Right ventricle myocardium superior (tissue), 1 donor: ENCODE measurements at places on chromosomes 4 and X. TPM values are rescaled to one million over a fixed set of nuclear protein-coding genes. Genes with fewer than 3 reads are reported as not detected.
A peak's percentile ranks its signal among the peaks of the same experiment; 100 is the strongest.

The NXF2 gene
- not detected for total RNA-seq

GRCh38 chr4:101475246-101475645 is 127.9 kb upstream of the PPP3CA start:
- no peak for DNase-seq

GRCh38 chr4:184280137-184280536 is 62.5 kb upstream of the ENPP6 start:
- DNase-seq = no peak

DNA sequence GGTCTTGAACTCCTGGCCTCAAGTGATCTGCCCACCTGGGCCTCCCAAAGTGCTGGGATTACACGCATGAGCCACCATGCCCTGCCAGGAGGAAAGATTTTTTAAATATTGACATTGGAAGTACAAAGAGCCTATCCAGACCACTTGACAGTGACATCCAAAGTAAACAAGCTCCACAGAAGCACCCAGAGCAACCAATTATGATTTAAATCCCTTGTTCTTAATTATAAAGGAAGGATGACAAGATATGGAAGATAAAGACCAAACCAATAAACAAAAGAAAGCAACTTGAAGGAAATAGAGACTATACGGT is 27.7 kb upstream of the RPL34 start:
- DNase-seq = no peak

GRCh38 chrX:65601530-65602220 is 65.8 kb upstream of the MSN start:
- peak; percentile 87 for DNase-seq

The GLRA3 gene
- total RNA-seq = not detected

DNA sequence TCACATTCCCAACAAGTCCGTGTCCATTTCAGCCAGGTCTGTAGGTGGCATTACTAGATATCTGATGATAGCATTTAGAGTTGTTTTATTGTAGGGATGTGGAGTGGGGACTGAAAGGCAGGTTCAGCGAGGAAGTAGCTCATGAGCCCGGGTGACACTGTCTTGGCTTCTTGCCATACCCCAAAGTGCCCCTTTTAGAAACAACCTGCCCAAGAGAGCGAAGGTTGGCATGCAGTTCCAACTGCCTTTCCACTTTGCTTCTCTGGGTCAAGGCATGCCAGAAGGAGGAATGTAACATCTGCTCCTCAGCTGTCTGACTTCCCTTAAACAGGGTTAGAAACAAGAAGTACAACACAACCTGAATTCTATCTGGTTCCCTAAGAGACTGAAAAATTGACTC is 9.0 kb downstream of the GRIA3 start:
- DNase-seq = no peak

The CFAP99 gene
- not detected for total RNA-seq

The ARHGAP36 gene
- not detected for total RNA-seq

GRCh38 chr4:154743683-154744340 is at the start of gene LRAT:
Gene LRAT (plus strand): TSS chr4:154744000. CDS start chr4:154744327, 327 bp downstream.
- peak; percentile 56 for DNase-seq

The TRPC5OS gene
- not detected for total RNA-seq

The FUNDC2 gene
- total RNA-seq = 366 TPM

- DNase-seq = no peak
Observed at GRCh38 chr4:8672486-8672885, 79.9 kb downstream of the CPZ start.

GRCh38 chr4:7763788-7764187 is 175.9 kb downstream of the AFAP1 start:
- DNase-seq = peak; percentile 3

The HTN1 gene
- total RNA-seq = not detected

DNA sequence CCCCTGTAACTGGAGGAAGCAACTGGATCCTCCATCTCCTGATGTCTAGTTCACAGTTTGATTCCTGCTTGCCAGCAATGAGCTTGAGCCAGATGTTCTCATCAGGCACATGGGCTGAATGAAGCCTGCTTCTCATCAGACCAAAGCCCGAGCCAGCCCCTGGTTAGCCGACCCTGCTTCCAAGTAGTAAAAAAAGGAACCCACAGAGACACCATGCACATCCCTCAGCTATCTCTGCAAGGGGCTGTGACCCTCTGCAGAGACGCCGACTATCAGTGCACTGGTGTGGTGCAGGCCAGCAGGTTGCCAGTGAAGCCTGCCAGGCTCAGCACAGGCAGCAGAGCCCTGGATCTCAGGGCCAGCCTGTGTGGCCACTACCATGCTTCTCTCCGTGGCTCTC is 2.8 kb downstream of the DCTD start:
- DNase-seq = no peak

DNA sequence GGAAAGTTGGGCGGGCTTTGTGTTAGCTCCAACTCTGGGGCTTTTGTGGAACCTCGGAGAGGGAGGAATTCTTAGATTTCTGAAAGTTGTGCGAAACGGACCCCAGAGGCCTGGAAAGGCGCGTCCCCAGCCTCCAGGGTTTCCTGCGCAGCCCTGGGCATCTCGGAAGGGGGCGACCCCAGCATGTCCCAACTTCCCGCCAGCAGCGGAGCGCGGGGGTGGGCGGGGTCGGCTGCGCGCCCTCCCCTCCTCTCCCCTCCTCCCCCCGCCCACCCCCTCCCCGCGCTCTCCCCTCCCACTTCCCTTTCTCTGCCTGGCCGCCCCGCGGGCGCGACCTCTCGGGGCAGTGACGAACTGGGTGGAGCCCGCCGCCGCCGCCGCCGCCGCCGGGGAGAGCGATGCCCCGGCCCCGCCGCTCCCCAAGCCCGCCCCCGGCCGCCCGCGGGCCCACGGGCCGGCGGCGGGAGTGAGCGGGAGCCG is 16.8 kb downstream of the PTTG2 start:
- DNase-seq = peak; percentile 91

GRCh38 chr4:66433706-66434105 is 763.4 kb upstream of the EPHA5 start:
- DNase-seq = no peak

DNA sequence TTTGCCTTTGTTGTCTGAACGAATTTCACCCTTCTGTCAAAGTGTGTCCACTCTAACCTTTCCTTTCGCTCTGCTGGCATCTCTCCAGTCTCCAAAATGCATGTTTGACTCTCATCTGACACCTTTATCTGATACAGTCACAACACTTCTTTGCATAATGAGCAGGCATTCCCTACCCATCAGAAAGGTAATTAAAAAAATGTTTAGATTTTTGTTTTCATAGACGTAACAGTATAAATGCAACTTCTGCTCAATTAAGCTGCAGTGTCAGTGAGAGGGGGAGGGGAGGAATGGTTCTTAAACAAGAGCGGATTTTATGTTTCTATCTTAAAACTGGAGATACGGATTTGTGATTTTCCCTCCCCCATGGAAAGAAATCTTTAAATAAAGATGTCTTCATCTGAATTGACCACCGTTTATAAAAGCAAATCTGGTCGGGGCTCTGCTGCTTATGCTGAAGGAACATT is 70.2 kb downstream of the CXXC4 start:
- DNase-seq = no peak

DNA sequence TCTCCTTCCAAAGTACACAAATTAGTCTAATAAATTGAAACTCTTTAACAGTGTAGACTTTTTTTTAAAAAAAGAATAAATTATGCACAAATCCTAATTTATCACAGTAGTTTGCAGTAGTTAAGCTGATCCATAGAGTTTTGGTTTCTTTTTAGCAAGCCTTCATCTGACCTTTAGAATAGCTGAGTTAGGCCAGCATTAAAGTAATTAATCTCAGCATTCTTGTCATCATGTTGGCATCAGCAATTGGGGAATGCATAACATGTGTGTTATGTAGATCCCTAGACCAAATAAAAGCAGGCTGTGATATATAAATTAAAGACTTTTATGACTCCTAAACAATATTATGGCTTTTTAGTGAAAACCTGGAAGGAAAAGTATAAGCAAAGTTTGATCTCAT is 426.5 kb upstream of the PABPC4L start:
- DNase-seq = no peak

The VCX gene
- total RNA-seq = not detected

DNA sequence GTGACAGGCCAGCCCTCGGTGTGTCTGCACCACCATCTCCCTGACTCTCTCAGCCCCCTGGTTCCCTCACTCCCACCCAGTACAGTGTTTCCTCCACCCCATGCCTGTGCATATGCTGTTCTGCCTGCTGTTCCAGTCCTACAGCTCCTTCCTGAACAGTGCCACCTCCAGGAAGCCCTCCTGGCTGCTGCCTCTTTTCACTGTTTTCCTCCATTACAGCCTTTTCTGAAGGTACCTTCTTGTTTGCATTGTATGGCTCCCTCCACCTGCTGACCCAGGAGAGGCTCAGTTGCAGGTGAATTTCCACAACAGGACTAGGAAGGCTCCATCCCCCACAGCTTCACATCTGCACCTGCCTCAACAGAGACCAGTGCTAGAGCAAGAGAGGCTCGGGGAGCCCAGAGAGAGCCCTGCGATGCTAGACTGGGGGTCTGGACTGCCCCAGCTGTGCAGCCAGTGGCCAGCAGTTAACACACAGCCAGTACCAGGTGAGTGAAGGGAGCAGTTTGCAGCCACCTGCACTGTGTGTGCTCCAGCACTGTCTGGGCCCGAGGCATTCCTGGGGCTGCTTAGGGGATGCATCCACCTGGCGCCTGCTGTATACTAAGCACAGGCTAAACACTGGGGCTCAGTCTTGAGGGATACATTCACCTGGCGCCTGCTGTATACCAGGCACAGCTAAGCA is 92.0 kb downstream of the ADRA2C start:
- DNase-seq = no peak

The EREG gene
- not detected for total RNA-seq

GRCh38 chrX:6810776-6811175 is 275.9 kb upstream of the VCX3A start:
- no peak for DNase-seq

DNA sequence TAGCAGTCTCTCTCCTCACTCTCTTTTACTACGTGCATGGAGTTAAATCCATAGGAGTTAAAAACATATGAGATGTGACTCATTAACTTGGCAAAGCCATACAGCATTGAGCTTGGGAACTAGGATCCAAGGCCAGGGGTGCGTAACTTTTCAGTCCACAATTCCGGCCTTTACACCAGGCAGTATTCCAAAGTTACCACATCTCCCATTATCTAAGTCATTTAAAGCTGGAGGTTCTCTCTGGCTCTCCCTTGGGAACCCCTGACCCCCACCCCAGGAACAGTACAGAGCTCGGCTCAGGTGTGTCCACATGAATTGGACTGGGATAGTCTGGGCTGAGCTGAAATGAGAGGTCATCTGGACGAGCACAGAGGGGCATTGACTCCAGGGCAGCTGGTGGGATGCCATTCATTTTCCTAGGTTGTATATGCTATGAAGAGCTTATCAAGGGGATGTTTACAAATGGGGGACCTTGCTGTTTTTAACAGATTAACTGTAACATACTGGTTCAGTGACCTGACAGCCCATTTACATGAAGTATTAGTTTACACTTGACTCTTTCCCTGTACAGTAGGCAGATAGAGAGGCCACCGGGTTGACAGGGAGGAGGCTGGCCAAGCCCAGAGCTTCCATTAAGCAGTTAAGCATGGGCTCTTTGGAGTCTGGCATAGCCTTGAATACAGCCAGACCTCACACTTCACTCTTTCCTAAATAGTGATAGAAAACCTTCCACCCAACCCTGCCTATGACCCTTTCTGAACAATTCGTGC is 128.8 kb downstream of the RAB28 start:
- no peak for DNase-seq
